ENCODE measurements at places on chromosomes 2 and 18.

- DNase-seq, result no peak
Observed at GRCh38 chr2:186135686-186136085, 350.4 kb upstream of the ZC3H15 start.

- no peak for DNase-seq
Observed at GRCh38 chr2:226760412-226761194, 39.0 kb downstream of the IRS1 start.

DNA sequence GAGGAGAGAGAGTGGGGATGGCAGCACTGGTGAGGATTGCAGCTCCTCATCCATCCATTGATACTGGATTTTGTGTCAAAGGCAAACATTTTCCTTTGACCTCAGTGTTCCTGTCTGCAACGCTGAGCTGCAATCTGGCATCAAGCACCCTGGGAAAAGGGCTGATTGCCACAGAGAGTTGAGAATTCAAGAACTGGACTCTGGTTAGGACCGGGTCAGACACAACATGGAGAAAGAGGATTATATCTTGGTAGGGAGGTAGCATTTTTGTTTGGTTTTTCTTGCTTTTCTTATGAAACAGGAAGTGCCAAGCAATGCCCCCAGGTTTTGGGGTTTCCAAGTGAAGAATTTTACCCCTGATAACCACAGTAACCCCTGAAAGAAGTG is 81.9 kb upstream of the PKDCC start:
- no peak for DNase-seq

DNA sequence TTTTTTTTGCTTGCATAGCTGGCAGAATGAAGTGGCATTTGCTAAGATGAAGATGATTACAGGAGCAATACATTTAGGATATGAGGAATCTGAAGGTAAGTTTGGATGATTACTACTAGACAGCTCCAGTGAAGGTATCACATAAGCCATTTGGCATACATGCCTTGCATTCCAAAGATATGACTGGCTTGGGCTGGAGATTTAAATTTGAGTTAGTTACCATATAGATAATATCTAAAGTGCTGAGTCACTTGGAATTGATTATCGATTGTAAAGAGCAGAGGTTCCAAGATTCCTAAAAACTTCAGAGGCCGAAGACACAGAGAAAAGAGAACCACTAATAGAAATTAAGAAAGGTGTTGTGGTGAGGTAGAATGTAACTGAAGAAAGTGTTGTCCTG is 1026.4 kb downstream of the DSC3 start:
- no peak for DNase-seq

GRCh38 chr18:61683856-61684255 is 209.0 kb downstream of the RNF152 start:
- no peak for DNase-seq

DNA sequence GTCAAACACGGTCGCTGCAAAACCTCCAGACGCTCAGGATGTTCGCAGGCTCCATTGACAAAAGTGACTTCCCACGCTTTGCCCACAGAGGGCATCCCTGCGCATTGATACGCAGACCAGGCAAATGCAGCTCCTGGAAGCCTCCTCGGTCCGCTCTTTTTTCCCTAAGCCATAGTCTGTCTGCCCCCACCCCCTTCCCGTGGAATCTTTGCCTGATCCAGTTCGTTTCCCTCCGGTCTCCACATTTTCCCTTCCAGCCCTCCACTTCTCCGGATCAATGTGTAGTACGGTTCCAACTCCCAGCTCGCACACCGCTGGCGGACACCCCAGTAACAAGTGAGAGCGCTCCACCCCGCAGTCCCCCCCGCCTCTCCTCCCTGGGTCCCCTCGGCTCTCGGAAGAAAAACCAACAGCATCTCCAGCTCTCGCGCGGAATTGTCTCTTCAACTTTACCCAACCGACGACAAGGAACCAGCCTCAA is at the start of gene DCC:
TSS of gene DCC (plus strand) at position 307 of the 481 bp plus-strand sequence. CDS start 591 bp downstream, outside the sequence.
- no peak for DNase-seq

GRCh38 chr18:74518456-74519295 is 15.6 kb upstream of the CNDP1 start:
- DNase-seq, result no peak

DNA sequence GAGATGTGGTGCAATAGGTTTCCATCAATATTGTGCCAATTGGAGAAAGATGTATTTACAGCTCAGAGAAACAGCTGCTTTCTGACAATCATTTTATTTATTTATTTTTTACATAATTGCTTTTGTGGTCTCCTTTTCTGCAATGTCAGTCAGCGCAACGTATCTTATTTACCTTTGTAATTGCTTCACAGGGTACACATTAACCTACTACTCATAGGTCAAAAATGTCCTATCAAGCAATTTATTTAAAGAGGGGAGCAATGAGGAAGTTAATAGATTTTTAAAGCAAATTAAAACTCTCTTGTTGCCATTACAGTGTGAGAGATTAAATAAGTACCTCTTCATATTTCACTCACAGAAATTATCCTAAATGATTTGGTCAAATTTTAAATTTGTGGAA is 291.0 kb downstream of the CALCRL start:
- no peak for DNase-seq

DNA sequence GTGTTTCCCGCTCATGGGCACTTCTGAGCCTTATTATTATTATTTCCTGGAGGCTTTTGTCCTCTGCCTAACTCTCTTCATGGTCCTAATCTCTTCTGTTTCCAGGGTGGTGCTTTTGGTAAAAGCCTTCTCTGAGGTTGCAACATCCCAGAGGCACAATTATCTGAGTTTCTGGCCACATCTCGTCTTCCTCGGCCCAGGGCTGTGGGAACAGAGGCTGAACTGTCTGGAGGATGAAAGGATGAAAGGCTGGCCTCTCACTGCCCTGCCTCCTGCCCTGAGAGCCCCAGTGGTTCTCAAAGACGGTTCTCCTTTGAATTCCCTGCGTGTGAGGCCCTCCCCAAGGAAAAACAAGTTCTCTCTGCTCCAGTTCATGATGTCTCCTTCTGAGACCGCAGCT is 13.8 kb downstream of the GYPC start:
- DNase-seq, result no peak

DNA sequence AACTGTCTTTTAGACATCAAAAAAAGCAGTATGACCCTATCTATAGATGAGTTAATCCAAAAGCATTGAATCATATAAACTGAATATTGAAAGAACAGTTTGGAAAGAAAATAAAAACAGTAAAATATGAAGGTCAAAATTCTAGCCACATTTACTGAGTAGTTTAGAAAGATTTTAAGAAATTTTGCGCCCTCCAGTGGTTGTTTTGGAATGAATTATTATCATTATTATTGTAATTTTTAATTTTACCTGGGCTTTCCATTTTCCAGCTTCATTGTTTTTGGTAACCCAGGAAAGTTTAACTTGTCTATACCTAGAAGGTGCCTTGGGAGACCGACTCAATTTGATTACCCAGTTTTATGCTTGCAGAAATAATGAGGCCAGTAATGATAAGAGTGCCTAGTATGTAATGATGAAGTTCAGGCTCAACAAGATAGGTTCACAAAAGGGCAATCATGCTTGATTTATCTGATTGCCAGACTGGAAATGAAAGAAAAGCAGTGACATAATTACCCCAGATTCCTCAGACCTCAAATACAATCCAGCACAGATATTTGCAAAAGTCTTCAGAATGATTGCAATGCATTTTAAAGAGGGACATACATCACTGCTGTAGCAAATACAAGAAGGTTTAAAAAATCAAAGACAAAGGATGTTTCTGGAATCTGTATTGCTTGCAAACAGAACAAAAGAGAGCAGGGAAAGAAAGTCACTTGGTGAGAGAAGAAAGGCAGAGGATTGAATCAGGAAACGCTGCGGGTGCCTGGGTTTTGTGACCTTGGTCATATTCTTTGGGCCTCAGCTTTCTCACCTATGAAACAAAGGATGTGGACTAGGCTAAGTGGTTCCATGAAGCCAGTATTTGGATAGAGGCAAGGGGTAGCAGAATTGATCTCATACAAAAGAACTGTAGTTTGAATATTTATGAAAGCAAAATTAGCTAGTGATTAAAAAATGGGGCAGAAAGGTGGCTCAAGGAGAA is 153.8 kb downstream of the MAP2 start:
- no peak for DNase-seq

GRCh38 chr2:238420878-238421694 is 5.6 kb upstream of the ASB1 start:
- no peak for DNase-seq

DNA sequence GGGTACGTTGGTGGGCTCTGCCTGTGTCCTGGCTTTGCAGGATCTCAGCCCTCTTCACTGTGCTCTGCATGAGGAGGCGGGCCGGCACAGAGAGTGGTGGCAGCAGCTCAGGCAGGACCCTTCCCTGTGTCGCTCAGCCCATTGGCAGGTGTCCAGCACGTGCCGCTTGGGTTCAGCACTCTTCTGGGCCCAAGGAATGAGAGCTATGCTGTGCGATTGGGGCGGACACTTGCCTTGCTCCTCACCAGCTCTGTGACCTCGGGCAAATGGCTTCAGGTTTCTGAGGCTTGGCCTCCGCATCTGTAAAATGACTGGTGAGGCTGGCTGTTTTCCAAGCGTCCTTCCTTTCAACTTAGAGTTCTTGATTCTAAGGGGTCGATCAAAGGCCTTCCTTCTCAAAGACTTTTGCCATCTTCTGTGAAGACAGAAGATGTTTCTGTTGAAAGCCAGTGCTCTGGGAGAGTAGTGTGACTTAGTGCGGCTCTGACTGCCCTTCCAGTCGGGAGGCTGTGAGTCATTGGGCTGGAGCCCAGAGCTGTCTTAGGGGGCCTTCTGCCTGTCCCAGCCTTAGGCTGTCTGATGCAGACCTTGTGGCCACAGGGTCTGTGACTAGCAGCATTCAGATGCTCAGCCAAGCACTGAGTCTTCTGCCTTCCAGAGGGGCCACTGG is 35.6 kb downstream of the GLI2 start:
- DNase-seq, result no peak

- DNase-seq, result peak; percentile 39
Observed at GRCh38 chr2:174593574-174594203, 3.9 kb downstream of the WIPF1 start.

- peak; percentile 10 for DNase-seq
Observed at GRCh38 chr2:12555012-12555645, 161.6 kb upstream of the TRIB2 start.
